ENCODE measurements at places on chromosomes 7 and 10.

DNA sequence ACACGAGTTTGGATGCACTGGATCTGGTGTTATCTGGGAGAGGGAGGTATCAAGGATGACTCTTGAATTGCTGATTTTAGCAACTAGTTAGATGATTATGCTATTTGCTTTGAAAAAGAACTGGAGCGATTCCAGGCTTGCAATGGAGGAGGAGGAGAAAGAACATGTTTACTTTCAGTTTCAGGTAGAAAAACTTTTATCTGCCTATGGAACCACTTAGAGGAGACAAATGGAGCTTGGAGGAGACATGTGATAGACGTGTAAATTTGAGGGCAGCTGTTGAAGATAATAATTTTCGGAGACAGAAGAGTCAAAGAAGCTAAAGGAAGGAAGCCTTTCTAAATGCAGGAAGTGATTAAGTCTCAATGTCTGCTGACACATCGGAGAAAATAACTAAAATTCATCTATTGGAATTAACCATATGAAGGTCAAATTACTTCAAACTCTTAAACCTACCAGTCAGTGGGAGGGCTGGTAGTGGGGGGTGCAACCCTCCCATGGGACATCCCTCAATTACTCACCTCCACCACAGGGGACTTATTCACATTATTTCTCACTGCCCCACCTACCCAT, 56.4 kb upstream of the GNAI1 start:
- DNase-seq, result no peak

GRCh38 chr7:120181499-120181898, 91.5 kb upstream of the KCND2 start:
- no peak for DNase-seq

- DNase-seq, result peak; percentile 80
These were observed 123.4 kb downstream of the CUX1 start for GRCh38 chr7:101940830-101941229.

GRCh38 chr7:26930201-26930600, 65.8 kb upstream of the SKAP2 start:
- DNase-seq, result no peak

All from DMS153 (cell line).